ENCODE measurements at places on chromosomes 3 and 15.

DNA sequence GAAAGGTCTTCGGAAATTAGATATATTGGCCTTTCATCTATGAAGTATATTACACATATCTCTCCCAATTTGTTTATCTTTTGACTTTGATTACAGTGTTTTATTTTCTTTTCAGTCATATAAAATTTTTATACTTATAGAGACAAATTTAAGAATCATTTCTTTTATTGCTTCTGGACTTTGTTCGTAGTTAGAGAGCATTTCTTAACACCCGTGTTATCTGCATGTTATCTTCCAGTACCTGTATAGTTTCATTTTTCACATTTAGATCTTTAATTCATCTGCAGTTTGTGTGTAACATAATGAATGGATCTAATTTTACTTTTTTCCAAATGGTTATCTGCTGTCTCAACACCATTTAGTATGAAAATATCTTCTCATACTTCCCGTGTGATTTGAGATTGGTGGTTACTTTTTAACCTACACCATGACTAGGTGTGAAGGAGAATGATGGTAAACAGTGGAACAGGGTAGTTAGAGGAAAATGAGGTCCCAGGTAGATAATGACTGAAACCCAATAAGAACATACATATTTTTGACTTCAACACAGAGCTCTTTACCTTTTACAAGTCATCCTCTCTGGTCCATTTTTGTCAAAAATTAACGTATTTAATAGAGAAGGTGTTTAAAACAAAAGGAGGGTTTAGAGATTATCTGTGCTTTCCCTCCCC lies 99.3 kb downstream of the LPP start:
- no peak for DNase-seq

- no peak for DNase-seq
Measured at GRCh38 chr3:76497636-76498035, 542.3 kb upstream of the ROBO2 start.

GRCh38 chr3:61464518-61465140 lies 96.7 kb upstream of the PTPRG start:
- DNase-seq: no peak

- DNase-seq: no peak
Measured at GRCh38 chr3:65144791-65145351, 457.1 kb upstream of the ADAMTS9 start.

DNA sequence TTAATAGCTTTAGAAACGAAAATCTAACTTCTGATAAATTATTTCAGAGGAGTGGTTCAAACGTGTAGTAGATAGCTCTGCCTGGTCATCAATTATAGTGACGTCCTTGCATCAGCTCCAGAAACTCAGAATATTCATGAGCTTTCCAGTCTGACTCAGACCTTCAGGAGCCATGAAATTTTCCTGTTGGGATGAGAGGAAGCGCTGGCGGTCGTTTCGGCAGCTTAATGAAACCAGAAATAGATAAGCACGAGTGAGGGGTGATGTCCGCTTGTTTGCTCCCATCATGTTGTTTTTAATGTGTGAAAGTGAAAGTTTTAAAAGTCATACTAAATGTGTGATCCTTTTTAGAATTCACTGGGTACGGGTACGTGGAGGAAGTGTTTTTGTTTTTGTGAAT lies 141.1 kb downstream of the PGPEP1L start:
- DNase-seq: peak; percentile 10

Measured in MM.1S (cell line).